NB4 (cell line): ENCODE measurements at places on chromosomes 13 and 19.

GRCh38 chr13:60435762-60436374, 38.8 kb downstream of the TDRD3 start:
- DNase-seq: no peak

DNA sequence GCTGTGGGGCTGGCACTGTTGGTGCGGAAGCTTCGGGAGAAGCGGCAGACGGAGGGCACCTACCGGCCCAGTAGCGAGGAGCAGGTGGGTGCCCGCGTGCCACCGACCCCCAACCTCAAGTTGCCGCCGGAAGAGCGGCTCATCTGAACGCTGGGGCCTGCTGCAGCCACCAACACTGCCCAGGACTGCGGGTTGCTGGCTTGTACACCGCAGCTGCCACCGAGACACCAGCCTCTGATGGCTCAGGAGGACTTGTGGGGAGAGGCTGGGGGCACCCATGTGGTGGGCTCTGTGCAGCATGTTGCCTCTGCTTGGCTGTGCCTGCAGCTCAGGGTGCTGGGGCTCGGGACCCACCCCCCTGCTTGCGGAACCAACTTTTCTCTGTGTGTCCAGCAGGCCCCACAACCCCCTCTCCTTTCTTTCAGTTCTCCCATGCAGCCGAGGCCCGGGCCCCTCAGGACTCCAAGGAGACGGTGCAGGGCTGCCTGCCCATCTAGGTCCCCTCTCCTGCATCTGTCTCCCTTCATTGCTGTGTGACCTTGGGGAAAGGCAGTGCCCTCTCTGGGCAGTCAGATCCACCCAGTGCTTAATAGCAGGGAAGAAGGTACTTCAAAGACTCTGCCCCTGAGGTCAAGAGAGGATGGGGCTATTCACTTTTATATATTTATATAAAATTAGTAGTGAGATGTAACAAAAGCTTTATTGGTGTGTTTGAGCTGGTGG, 2.6 kb downstream of the CRB3 start:
- no peak for DNase-seq

- no peak for DNase-seq
Observed at GRCh38 chr13:51883226-51883600, 21.4 kb downstream of the CCDC70 start.

DNA sequence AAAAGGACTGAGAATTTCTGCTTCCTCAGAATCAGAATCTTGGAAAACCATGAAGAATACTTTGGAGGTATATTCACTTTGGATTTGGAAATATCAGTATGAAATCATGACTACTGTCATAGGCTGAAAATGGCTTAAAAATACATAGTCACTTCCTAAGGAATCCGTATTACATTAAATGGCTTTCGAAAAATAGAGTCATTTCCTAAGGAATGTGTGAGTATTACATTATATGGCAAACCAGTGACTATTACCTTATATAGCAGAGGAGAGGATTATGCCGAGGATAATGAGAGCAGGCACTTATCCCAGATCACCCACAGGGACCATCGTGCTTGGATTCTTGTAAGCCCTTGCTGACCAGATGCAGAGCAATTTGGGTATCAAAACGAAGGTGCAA, 1471.8 kb downstream of the EFNB2 start:
- DNase-seq: no peak

DNA sequence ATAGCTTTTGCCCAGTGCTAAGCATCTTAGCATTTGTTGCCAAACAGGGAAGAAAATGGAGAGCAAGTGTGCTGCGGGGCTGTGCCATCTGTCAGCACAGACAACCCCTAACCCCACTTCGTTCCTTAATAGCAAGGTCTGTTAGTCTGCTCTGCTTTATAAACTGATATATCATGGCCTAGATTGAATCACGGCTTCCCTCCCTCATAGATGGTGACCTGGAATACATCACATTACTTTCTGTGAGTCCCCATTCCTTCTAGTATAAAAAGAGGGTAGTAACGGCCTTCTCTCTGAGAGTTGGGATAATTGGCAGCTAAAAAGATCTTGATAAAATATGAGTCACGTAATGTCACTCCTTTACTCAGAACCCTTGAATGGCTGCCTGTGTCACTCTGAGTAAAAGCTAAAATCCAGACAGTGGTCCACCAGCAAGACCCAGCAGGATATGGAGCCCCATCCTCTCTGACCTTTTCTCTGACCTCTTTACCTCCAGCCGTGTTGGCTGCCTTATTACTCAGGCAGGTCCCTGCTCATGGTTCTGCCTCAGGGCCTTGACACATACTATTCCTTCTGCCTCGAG, 151.7 kb downstream of the DLEU7 start:
- DNase-seq: no peak

GRCh38 chr19:48986211-48986610, 6.9 kb downstream of the GYS1 start:
- no peak for DNase-seq

GRCh38 chr19:11111771-11112144, 22.5 kb downstream of the LDLR start:
- no peak for DNase-seq

GRCh38 chr13:38685974-38686576, 802 bp upstream of the FREM2 start:
- DNase-seq: no peak
